ENCODE measurements at places on chromosomes 5 and 9. TPM values are rescaled to one million over a fixed set of nuclear protein-coding genes. Genes with fewer than 3 reads are reported as not detected.

Gene GPR150
- 0.33 TPM for total RNA-seq

Gene SPATA31E1
- total RNA-seq: under 0.01 TPM

Gene IRX2
- 0.11 TPM for total RNA-seq

Gene BNC2
- 33.9 TPM for total RNA-seq

Gene CCL27
- not detected for total RNA-seq

Gene FOXD4
- total RNA-seq: not detected

Gene SLC6A3
- total RNA-seq: not detected

Gene HRH2
- not detected for total RNA-seq

Gene OLFML2A
- 39.5 TPM for total RNA-seq

Gene AQP7
- not detected for total RNA-seq

Gene CCL28
- total RNA-seq: 1.5 TPM

Gene KIF24
- 5.2 TPM for total RNA-seq

Gene CFAP157
- total RNA-seq: under 0.01 TPM

Gene PLCXD3
- 5.5 TPM for total RNA-seq

Gene CORO2A
- 0.44 TPM for total RNA-seq

Gene SCGB3A2
- total RNA-seq: not detected

Gene TMEM215
- total RNA-seq: not detected

Gene PRRX2
- total RNA-seq: 2.0 TPM

Gene CTXN3
- not detected for total RNA-seq

Gene OTP
- total RNA-seq: not detected

Gene QSOX2
- 19.0 TPM for total RNA-seq

Gene PRSS3
- 22.4 TPM for total RNA-seq

Gene CDH6
- total RNA-seq: 21.6 TPM

Gene GHR
- total RNA-seq: 2.5 TPM

Gene CACFD1
- 9.4 TPM for total RNA-seq

Gene NR3C1
- 61.5 TPM for total RNA-seq

Gene PDE6A
- total RNA-seq: not detected

Gene PSMD5
- 30.1 TPM for total RNA-seq

Gene ELAVL2
- under 0.01 TPM for total RNA-seq

Gene MARVELD2
- 0.75 TPM for total RNA-seq

Gene GM2A
- total RNA-seq: 27.4 TPM

Gene C5orf24
- total RNA-seq: 42.4 TPM

Gene CATSPER3
- 0.12 TPM for total RNA-seq

Gene DMRTA1
- total RNA-seq: 1.5 TPM

Gene IRX4
- not detected for total RNA-seq

Data from uterine smooth muscle cell (primary cell).